Cerebellar nuclear complex (tissue), 1 donor: ENCODE measurements at places on chromosomes 1 and 21.

- no peak for DNase-seq
Observed at GRCh38 chr1:17829579-17829978, 74.4 kb downstream of the ACTL8 start.

GRCh38 chr1:109671067-109671466, 3.2 kb downstream of the GSTM2 start:
- no peak for DNase-seq

DNA sequence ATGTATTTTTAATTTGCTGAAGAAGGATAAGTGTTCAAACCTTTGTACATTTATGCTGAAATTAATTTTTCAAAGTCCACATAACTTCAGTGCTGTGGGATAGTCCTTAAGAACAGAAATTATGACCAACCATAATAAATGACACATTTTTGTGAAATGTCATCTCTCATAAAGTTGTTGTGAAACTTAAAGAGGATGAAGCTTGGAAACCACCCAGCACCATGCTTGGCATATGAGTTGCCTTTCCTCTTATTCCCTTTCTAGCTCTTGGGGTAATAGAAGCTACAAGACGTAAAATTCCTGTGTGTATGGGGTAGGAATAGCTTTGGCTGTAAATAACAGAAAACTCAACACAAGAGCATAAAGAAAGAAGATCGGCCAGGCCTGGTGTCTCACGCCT, 18.9 kb upstream of the USP24 start:
- DNase-seq = no peak

DNA sequence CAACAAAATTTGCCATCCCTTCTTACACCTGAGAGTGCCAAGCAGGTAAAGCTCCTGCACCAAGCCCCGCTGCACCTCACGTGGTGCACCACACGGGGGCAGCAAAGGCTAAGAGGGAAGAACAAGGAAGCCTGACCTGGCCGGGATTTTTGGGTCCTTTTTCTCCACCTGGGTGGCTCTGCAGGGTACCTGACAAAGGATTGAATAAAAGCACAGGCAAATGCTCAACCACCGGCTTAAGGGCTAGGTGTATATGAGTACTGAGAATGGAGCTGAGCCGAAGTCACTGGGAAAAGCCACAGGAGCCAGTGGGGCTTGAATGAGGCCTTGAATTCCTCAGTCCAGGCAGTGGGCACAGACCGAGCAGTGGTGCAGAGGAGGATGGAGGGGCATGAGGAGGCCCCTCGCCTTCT, 36.4 kb downstream of the ZNF697 start:
- DNase-seq = no peak

DNA sequence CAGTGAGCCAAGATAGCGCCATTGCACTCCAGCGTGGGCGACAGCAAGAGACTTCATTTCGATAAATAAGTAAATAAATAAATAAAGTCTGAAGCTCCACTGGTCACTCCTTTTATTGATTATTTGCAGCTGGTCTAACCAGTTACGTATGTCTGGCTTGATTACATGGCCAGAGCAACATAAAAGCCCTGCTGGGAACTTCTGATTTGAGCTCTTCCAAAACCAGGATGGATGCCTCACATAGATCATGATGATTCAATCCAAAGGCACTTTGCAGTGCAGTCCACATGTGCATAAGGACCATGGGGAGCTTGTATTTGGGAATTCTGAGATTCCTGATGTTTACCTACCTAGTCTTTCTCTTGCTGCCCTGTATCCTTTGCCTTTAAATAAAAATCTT, 24.0 kb downstream of the NSUN4 start:
- no peak for DNase-seq

GRCh38 chr1:33986390-33987095, 122.7 kb downstream of the HMGB4 start:
- DNase-seq = peak; percentile 17

- no peak for DNase-seq
Observed at GRCh38 chr21:44708213-44708865, 3.0 kb downstream of the TSPEAR start.
